Fibroblast of villous mesenchyme (primary cell): ENCODE measurements at places on chromosomes 5 and 9. TPM values are rescaled to one million over a fixed set of nuclear protein-coding genes. Genes with fewer than 3 reads are reported as not detected.

Gene RELL2
- total RNA-seq: 4.7 and 8.4 TPM in 2 replicates

Gene SPAG8
- total RNA-seq: 0.32 and 0.86 TPM in 2 replicates

Gene PTGS1
- 10.4 and 32.9 TPM in 2 replicates for total RNA-seq

Gene LHX6
- total RNA-seq: not detected in 2 replicates

Gene SLC28A3
- total RNA-seq: 0.32 and 0.43 TPM in 2 replicates

Gene HRCT1
- total RNA-seq: 0.43 and 0.97 TPM in 2 replicates

Gene AMBP
- not detected in 2 replicates for total RNA-seq

Gene DNAJA1
- total RNA-seq: 74.1 and 136 TPM in 2 replicates

Gene FAM200C
- total RNA-seq: 2.9 and 4.7 TPM in 2 replicates

Gene SCGB3A2
- total RNA-seq: not detected in 2 replicates

Gene ENHO
- not detected in 2 replicates for total RNA-seq

Gene PIP5K1B
- under 0.01 TPM in 2 replicates for total RNA-seq

Gene PTGDS
- total RNA-seq: 10.8 and 21.9 TPM in 2 replicates

Gene SPAAR
- not detected in 2 replicates for total RNA-seq

Gene FLT4
- total RNA-seq: under 0.01 and 0.43 TPM in 2 replicates

Gene EIF4E1B
- total RNA-seq: not detected in 2 replicates

Gene FBXL17
- total RNA-seq: 16.8 and 20.3 TPM in 2 replicates

Gene TXNDC8
- total RNA-seq: not detected in 2 replicates

Gene PRPF4
- 21.3 and 36.3 TPM in 2 replicates for total RNA-seq

Gene NMUR2
- total RNA-seq: not detected in 2 replicates

Gene RNF183
- not detected in 2 replicates for total RNA-seq

Gene POU5F2
- total RNA-seq: 1.3 and 2.2 TPM in 2 replicates
